ENCODE measurements at places on chromosomes 2 and 18.
A peak's percentile ranks its signal among the peaks of the same experiment; 100 is the strongest.

DNA sequence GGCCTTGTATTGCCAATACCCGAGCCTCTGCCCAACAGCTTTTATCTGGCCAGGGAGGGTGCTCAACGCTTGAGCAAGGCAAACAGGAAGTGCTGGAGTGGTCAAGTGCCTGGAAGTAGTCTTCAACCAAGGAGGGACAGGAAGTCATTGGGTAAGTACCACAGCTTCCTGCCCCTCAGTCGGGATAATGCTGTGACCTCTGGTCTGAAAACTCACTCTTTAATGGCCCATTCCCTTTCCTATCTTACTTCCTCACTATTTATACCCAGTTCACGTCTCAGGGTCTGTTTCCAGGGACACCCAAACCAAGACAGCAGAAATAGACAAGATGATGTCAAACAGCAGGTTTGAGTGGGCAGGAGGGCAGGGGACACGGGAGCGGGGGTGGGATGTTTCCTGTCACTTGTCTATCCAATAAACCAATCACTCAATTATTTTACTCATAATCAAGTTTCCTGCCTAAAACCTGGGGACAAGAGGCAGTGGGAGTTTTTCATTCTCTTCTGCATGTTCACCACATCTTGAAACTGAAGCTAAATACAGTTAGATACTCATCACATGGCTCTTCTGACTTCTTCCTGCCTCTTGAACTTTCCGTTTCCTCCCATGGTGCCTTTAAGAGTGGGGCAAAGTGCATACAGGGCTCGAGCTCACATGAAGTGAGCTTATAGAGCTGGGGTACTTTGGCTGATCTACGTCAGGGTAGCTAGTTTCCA lies 68.9 kb upstream of the CAB39 start:
- DNase-seq = no peak

GRCh38 chr2:19894134-19894792 lies 7.5 kb downstream of the TTC32 start:
- no peak for DNase-seq

DNA sequence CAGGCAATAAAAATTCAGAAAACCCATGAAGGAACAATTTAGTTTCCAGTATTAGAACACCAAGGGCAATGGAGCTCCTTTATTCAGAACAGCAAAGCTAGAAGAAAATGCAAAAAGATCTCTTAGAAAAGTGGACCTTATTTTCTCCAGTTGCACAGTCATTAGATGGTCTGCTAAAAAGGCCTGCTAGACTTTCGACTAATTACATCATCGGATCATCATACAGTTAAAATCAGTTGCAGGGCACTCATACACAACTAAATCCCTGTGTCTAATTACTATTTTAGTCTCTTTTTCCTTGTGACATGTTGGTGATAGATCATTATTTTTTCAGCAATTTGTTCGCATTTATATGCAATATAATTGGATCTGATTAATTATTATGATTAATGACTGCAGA lies 425.3 kb downstream of the NR4A2 start:
- DNase-seq = no peak

GRCh38 chr2:27038012-27038411 lies 5.2 kb downstream of the TMEM214 start:
- DNase-seq = no peak

DNA sequence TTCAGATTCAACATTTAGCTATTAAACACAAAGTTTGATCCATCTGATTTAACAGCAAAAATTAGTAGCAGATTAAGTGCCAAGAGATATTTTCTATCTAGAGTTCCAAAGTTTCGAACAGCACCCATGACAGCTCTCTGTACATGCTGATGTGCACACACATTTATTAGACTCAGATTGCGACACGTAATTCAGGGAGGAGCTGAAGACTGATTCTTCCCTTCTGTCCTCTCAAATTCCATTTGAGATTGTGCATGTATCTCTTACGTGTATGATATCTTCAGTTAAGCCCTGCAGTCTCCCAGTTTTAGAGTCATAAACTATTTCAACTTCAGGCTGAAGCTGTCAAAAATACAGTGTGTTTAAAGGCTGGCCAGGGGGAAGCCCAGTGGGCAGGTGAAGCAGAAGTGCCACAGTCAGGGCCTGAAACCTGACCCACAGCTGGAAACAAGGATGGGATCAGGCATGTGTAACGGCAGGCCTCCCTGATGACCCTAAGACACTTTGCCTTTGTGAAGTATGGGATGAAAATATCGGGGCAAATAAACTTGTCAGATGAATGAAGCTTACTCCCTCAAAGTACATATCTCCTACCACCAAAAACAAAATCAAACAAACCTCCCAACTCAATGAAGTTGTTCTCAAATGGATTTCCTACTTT lies 30.6 kb downstream of the CYB5A start:
- DNase-seq = no peak

GRCh38 chr2:199414001-199414400 lies 43.7 kb downstream of the SATB2 start:
- no peak for DNase-seq

- no peak for DNase-seq
Measured at GRCh38 chr2:205694256-205694655, 12.0 kb downstream of the NRP2 start.

DNA sequence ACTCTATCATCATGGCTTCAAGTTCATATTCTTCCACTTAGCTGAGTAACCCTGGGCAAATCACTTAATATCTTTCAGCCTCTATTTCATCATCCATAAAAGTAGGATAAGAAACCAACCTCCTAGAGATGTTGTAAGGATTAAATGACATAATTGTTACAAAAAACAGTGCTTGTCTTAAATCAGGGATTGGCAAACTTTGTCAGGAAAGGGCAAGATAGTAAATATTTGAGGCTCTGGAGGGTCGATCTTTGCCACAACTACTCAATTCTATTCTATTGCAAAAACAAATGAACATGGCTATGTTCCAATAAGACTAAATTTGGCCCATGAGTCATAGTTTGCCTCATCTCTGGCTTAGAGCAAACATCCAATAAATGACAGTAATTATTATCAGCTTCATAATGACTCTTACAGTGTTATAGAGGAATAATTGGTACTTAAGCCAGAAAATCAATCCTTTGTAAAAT lies 184.7 kb downstream of the SATB2 start:
- no peak for DNase-seq

- no peak for DNase-seq
Measured at GRCh38 chr2:121001641-121002040, 266.0 kb downstream of the GLI2 start.

GRCh38 chr18:41466436-41467160 lies 488.4 kb upstream of the PIK3C3 start:
- DNase-seq = no peak

DNA sequence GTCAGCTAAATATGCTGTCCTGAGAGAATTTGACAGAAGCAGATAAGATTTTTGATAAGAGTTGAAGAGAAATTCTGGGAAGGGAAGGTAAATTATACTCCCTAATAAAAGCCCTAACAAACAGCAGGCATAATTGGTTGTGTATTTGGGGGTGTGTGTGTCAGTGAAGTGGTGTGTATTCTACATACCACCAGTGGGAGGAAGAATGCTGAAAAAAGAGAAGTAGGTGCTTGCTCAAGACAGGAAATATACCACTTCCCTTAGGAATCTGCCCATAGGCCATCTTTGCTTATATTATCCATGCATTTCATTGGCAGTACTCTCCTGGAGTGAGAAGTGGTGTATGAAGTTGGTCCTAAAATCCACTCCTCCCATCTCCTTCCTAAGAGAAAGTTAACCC lies 76.2 kb downstream of the FMNL2 start:
- no peak for DNase-seq

GRCh38 chr2:36294316-36294721 lies 61.3 kb upstream of the CRIM1 start:
- no peak for DNase-seq

DNA sequence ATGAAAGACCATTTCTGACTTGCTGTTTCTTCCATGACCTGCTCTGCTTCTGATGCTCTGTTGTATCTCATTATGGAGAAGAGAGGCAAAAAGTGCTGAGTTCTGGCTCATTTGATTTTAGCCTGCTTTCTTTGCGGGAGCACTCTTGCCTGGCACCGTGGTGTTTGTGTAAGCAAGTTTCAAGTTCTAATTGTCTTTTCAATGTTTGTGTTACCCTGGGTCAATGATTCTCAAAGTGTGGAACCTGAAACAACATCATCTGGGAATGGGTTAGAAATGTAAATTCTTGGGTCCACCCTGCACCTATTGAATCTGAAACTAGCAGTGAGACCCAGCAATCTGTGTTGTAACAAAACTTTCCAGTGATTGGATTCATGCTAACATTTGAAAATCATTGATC lies 85.5 kb upstream of the STON1 start:
- DNase-seq = no peak

GRCh38 chr18:49459404-49460171 lies 857 bp downstream of the DYM start:
- no peak for DNase-seq

- no peak for DNase-seq
Measured at GRCh38 chr2:39511605-39512433, 74.7 kb upstream of the MAP4K3 start.

- DNase-seq = no peak
Measured at GRCh38 chr18:9721893-9722550, 13.9 kb downstream of the RAB31 start.

DNA sequence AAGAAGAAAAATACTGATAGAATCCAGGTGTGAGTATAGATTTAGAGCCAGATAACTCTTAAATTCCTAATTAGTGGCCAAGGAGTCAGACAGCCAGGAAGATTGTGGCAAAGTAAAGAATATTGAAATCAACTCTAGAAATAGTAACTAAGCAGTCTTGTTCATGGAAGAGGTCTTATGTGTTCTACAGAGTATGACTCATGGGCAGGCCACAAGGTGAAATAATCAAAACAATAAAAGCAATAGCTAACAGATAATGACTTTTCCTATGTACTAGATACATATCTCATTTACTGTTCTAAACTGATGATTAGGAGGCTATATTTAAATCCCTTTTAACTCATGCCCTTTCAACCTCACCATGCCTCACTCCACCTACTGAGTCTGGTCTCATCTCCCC lies 227.4 kb upstream of the COL3A1 start:
- DNase-seq = no peak

GRCh38 chr18:39460136-39460535 lies 1894.5 kb upstream of the CELF4 start:
- DNase-seq = no peak

- DNase-seq = no peak
Measured at GRCh38 chr2:239019183-239019581, 171.3 kb downstream of the TWIST2 start.

GRCh38 chr2:181310967-181311366 lies 146.2 kb upstream of the ITGA4 start:
- no peak for DNase-seq

GRCh38 chr2:121504316-121504715 lies 26.4 kb upstream of the RNU4ATAC start:
- DNase-seq = no peak

DNA sequence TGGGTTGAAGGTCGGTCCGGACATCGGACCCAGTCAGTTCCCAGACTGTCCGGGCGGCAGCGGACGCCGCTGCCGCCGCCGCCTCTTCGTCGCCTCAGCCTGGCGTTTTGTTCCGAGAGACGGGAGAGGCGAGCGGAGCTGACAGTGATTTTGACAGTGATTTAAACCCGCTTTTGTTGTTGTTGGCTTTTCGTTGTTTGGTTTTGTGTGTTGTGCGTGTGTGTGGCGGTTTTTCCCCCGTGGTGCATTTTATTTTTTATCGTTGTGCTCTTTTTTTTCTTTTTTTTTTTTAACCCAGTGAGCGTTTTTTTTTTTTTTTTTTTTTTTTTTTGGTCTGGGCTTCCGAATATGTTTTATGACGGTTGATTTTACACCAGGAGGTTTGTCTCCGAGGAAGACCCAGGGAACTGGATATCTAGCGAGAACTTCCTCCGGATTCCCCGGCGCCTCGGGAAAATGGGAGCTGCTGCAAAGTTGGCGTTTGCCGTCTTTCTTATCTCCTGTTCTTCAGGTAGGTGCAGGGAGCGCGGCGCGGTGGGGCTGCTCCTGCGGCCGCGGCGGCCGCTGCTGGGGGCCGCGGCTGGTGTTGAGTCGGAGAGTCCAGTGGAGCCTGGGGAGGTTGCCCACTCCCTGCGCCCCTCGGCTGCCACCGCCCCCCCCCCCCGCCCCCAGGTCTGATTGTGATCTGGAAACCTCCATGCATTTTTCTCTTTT lies at the start of gene ACVR2A:
Gene ACVR2A (plus strand): TSS at position 333 of the 714 bp plus-strand sequence. CDS start 124 bp downstream, at position 457.
- peak; percentile 81 for DNase-seq

- no peak for DNase-seq
Measured at GRCh38 chr2:226079671-226080181, 680.2 kb downstream of the NYAP2 start.

GRCh38 chr2:86225581-86225980 lies 26.3 kb downstream of the MRPL35 start:
- DNase-seq = peak; percentile 45

- DNase-seq = no peak
Measured at GRCh38 chr2:181258720-181259119, 198.5 kb upstream of the ITGA4 start.

GRCh38 chr2:176768185-176768584 lies 444.4 kb upstream of the HNRNPA3 start:
- no peak for DNase-seq

DNA sequence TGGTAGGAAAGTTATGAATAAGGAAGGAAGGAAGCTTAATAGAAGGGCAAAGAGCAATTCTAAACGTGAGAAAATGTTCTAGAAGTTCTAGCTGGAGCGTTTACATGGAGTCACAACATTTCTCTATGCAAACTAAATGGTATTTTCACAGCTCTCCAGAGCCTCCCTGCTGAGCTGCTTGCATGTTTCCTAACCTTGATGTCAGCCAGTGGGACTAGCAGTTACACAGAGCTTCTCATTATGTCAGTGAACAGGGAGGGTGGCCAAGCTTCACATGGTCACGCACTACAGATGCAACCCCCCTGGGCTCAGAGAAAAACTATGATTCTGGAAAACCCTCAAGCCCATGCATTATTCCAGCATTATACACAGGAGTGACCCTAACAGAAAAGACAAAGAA lies 153.4 kb upstream of the CCDC150 start:
- DNase-seq = no peak

DNA sequence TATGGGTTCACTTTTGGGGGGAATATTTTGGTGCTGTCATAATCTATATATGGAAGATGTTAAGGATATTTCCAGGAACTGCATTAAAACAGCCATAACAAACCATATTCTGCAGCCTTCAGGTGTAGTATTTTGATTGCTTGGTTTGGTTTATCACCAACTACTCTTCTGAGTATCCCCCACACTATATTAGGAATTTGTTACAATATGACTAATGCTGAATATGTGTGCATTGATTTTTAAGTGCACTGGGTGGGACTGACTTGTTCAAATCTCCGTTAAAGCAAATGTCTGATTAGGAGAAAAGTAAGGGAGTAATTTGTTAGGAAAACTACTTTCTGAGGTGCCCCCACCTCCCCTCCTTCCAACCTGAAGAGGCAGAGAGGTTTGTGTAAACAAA lies 47.7 kb downstream of the SPTBN1 start:
- no peak for DNase-seq

GRCh38 chr18:63904694-63905093 lies 3.1 kb upstream of the SERPINB10 start:
- DNase-seq = no peak
